Right cardiac atrium (tissue), 5 donors: ENCODE measurements at places on chromosomes 16 and 17.

DNA sequence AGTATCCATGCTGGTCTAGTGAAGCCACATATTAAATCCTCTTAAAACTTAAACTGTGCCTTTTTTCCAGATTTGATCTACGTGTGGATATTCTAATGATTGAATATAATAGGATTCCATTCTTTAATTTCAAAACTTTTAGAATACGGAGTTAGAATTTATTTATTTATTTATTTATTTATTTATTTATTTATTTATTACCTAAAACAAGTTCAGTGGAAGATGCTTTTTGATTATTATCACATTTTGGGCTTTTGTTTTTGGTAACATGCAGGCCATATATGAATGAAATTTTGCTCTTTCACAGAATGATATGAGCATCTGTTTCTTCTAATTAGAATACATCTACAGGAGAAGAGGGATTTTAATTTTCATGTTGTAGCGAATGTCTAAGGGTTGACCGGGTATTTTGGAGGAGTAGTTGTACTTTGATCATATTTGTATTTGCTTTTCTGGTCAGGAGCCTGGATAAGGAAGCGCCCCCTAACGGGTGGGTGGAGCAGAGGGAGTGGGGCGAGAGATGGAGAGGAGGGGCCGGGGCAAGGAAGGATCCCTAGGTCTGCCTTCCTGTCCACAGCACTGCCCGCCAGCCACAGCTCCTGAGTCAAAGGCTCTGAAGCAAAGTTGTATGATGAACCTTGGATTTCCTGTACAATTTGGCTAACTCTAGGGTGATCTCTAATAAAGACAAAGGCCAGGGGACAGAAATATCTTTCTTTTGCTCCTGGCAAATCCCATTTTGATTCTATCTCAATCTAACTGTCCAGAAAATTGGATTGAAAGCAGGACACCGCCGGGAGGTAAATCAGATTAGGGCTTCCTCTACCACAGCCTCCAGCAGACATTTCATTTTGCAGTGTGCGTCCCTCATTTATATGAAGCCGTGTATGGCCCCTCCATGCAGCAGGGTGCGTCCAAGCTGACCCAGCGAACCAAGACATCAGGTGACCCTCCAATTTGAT is 149.1 kb downstream of the PRKCA start:
- no peak for DNase-seq

DNA sequence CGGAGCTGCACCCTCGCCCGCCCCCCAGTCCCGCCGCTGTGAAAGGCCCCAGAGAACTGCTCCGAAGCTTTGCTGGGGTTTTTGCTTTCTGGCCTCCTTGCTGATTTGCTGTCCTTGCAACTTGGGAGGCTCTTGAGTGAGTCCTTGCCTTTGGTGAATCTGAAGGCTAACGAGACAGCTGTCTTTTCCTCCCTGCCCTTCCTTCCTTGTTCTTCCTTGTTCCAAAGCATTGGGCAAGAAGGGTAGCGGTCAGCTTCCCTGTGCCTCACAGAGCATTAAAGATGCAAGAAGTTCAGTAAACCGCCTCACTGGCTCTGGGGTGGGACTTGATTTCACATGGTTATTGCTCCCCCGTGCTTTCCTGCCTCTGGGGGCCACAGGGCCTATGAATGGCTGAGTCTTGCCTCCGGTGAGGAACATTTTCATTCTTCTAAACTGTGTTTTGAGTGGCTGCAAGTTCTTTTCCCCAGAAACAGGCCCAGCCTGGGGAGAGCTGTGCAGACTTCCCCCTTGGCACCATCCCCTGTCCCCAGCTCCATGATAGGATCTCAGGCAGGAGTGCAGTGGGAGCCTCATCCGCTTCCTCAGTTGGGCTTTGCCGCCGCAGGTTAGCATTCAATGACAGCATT is 1.4 kb downstream of the YPEL2 start:
- DNase-seq = peak; percentile 60

DNA sequence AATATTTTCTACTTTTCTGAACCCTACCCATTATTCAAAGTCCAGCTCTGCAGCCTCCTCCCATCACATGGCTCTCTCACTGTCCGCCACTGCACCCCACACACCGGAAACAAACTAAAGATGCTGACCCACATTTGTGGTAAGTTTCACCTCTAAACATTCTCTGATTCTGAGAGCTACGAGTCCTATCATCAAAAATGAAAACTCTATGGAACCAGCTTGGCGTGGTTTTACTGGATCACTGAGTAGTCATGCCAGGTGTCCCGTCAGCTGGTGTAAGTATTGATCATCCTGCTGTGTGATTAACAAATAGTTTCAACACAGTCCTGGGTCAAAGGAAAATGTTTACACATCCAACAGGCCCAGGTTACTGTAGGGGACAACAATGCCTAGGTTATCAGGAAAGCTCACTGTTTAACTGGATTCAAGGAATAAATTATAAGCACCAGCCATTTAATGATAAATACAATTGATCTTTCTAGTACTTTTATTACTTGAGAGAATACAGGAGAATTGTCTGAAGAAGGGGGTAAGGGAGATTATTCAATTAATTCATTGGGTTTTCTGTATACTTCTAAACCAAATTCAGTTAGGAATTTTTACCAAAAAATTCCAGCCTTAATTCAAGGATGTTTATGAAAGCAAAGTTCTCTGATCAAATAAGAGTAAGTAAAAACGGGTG is 33.9 kb downstream of the CYTH1 start:
- DNase-seq = no peak

DNA sequence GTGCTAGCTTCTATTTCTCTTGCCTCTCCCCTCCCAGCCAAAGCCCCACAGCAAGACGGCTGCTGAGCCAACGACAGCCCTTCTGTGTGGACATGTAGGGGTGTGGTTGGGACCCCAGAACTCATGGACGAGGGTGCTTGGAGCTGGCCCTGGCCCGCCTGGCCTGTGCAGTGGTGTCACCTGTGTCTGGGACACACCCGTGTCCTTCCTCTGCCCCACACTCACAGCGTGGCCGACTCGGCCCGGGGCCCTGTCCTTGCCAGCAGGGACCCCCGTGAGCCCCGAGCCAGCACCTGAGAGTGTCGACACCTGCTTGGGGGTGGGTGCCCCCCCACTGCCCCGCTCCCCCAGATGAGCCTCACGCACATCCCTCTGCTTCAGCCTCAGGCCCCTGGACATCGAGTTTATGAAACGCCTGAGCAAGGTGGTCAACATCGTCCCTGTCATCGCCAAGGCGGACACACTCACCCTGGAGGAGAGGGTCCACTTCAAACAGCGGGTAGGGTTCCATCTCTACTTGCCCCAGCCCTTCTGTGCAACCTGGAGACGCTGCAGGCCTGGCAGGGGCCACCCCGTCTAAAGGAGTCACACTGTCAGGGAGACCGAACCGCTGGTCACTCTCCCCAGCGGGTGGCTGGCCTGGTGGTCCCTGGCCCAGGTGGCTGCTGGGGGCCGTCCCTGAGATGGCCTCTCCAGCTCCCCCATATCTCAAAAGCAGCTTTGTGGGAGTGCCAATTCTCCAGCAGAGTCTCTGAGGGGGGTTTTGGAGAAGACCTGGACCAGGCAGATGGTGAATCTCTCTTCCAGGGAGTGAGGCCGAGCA is 349.8 kb downstream of the SEC14L1 start:
- DNase-seq = no peak

GRCh38 chr16:31417916-31418315 is 10.2 kb downstream of the COX6A2 start:
- DNase-seq = no peak

DNA sequence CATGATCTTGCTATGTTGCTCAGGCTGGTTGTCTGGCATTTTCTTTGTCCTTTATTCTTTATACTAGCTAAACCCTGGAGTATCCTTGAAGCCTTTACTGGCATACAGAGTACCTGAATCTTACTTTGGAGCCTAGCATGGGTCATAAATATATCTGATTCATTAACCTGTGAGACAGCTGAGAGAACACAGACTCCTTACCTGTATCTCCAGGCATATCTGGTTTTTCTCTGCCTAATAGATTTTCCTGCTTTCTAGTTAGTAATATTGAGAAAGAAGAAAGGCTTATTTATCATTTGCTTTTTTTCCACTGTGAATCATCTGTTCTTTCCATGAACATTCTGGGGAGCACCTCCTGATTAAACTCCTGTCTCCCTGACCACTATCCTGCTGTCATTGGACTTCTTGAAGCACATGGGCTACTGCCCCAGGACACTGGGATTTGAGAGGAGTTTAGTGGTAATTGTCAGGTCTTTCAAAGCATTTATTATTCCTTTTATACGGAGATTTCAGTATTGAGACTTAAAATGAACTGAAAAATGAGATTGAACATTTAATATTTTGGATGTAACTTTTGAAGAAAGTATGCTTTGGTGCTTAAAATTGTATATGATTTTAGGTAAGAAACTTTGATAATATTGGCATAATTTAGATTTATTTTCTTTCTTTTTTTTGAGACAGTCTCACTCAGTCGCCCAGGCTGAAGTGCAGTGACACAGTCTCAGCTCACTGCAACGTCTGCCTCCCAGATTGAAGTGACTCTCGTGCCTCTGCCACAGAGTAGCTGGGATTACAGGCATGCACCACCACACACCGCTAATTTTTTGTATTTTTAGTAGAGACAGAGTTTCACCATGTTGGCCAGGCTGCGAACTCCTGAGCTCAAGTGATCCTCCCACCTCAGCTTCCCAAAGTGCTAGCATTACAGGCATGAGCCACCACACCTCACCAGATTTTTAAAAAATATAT is 8.6 kb downstream of the PDP2 start:
- DNase-seq = no peak

DNA sequence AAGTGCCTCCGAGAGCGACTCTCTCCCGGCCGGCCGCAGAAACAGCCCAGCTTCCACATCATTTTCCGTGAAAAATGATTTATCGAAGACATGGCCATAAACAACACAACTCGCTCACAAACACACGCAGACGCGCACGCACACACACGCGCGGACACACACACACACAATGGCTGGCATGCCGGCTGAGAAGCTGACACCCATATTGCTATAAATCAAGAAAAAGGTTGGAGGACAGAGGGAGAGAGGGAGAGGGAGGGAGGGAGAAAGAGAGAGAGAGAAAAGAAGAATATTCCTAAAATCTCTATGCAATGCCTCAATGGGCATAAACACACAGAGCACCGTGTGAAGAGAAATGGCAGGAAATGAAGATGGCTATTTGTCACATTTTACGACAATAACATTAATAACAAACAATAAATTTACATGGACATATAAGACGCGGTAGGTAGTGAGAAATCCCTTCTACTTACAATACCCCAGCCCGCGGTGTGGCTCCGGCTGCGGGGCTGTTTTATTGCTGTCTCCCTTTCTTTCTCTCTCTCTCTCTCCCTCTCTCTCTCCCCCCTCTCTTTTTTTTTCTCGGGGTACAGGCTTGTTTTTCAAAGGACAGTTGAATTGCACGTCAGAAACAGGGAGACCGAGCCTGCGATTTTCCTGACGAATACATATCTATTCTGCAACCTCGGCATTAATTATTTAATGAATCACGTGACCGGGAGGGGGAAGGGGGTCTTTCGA is 9.5 kb downstream of the HOXB4 start:
- DNase-seq = no peak

- DNase-seq = no peak
These were observed 4.6 kb upstream of the PLK1 start for GRCh38 chr16:23673971-23674614.

DNA sequence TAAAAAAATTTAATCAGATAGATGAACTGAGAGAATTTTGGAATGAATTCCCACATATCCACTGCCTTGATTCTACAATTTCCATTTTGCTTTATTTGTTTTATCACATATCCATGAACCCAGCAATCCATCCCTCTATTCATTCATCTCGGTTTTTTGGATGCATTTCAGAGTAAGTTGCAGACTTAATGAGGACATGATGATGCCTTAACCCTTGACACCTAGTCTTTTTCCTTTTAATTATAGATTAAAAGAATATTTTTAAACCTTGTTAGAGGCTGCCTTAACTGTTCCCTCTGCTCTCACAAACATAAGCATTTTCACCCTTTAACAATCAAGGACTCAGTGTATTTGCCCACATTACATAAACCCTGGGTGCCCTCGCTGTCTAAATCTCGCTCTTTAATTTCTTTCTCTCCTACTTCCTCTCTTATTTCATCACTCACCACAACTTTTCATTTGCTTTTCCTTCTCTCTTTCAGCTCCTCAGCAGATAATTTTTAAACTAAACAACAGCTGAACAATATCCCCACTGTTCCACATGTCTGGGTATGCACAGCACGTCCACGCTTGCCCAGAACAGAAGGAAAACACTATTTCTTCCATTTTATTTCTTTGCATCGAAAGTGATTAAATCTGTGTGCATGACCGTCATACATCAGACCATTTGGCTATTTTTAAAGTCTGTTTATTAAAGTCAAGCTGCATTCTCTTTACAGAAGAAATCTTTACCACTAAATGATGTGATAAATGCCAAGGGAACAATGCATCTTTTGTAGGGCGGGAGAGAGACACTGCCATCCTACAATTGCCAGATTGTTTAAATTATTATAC is 39.9 kb downstream of the IQCK start:
- no peak for DNase-seq

DNA sequence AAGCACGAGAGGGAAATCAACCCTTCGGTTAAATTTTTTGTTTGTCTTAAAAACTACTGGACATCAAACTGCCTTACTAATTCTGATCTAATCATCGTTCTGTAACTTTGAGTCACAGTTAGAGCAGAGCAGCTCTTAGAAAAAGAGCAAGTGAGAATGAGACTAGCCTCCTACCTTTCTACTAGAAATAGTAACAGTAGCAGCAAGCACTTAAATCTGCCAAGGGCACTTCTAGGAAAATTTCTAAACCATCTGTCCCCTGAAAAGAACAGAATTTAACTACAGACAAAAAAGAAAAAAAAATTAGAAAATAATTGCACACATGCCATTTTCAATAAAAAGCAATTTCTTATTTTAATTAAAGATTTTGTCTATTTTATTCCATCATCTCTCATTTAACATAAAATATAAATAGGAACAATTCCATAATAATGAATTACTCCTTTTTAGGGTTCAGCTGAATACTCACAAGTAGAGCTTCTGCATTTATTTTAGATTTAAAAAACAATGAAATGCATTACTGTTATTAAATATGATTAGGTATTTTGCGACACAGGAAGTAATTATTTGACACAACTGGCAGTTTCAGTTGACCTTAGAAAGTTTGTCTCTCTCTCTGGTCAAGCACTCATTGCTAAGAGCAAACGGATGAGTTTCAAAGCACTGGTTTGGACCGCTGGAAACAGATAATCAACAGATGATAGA is 250.8 kb upstream of the SOX9 start:
- no peak for DNase-seq

DNA sequence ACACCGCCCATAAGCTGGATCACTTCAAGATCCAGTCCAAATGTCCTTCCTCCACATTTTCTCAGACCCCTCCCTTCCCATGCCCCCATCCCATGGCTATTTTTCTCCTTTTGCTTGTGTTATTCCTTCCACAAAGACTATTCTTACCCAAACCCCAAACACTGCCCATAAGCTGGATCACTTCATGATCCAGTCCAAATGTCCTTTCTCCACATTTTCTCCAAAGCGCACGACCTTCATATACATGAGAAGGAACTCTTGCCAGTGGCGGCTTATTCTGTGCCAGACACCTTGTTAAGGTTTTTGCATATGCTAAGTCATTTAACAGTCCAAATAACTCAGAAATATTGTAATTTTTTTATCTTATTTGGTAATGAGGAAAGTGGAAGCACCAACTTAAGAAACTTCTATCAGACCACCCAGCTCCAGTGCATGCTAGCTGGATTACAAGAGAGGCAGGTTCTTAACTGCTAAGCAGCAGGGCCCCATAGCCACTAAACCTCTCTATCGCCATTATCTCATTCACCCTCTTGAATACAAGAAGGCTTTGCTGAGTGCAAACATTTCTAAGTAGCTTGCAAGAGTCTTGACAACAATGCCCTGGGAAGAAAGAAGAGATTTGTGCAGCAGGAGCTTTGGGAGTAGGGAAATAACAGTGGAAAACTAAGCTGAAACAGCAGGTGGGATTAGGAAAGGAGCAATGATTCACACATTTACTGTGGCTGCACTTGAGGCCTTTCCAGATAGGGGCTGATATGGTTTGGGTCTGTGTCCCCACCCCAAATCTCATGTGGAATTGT is 428.2 kb upstream of the MAF start:
- no peak for DNase-seq
